ENCODE measurements at places on chromosomes 11 and 22.

DNA sequence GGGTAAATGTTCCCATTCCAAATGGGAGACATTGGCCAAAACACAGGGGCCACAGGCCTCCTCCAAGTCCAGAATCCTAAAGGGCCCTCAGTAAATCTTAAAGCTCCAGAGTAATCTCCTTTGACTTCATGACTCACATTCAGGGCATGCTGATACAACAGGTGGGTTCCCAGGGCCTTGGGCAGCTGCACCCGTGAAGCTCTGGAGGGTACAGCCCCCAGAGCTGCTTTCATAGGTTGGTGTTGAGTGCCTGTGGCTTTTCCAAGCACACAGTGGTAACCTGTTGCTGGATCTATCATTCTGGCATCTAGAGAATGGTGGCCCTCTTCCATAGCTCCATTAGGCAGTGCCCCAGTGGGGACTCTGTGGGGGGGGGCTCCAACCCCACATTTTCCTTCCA is 54.0 kb downstream of the NELL1 start:
- no peak for DNase-seq

DNA sequence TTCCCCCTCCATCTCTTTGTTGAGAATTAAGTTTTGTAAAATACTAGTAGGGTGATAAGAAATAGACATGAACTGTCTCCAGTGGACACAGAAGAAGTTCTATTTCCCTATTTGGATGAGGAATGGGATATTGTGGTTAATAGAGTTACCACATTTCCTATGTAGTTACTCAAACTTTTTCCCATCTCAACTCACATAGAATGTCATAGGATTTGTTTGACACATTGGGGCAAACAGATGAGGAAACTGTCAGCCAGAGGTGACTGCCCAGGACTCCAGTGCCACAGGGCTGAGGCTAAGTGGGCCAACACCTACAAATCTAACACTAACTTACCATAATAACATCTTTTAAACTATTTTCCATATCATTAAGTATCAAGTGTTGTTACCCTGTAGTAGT is 58.3 kb downstream of the CCDC83 start:
- DNase-seq, result no peak

DNA sequence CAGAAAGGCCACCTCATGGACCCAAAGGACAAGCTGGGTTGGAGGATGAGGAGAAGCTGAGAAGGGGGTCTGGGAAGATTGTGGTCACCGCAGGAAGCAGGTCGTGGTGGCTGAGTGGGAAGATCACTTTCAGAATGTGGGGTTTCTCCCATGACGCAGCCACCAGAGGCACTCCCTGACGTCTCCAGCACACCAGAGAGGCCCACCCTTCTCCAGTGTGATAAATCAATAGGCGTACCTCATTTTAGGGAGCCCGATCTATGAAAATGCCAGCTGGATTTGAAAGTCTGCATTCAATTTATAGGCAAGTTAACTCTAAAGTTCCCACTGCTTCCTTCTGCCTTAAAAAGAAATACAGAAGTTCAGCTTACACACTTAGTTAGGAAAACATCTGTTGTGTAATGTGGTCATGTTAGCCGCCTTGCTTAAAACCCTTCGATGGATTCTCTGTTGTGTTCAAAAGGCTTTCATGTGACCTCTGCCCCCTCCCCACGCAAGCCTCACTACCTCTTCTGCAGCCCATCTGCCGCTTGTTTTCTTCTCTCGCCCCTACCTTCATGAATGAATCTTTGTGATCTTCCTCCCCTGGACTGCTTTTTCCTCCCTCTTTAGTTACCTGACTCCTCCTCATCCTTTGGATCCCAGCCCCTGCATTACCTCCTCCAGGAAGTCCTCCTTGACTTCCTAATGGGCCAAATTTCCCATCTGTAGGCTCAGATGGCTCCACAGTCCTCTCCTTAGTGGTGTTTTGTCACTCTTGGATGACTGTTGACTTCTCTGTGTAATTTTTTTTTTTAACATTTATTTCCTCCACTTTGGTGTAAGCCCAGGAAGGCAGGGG is 10.7 kb downstream of the TSPAN18 start:
- no peak for DNase-seq

GRCh38 chr22:32533265-32534111 is 58.9 kb downstream of the FBXO7 start:
- DNase-seq, result no peak

GRCh38 chr11:57567515-57568329 is at the start of gene UBE2L6:
TSS of gene UBE2L6 (minus strand) at chr11:57567672. CDS start at chr11:57567611, 61 bp downstream.
- peak; percentile 46 for DNase-seq

- no peak for DNase-seq
Measured at GRCh38 chr11:78038697-78039313, 15.7 kb upstream of the KCTD14 start.

GRCh38 chr22:23259916-23260644 is 79.8 kb downstream of the BCR start:
- no peak for DNase-seq

GRCh38 chr11:94630221-94630620 is 63.1 kb downstream of the PIWIL4 start:
- no peak for DNase-seq

GRCh38 chr11:128693416-128693712 is 508 bp upstream of the FLI1 start:
- no peak for DNase-seq

DNA sequence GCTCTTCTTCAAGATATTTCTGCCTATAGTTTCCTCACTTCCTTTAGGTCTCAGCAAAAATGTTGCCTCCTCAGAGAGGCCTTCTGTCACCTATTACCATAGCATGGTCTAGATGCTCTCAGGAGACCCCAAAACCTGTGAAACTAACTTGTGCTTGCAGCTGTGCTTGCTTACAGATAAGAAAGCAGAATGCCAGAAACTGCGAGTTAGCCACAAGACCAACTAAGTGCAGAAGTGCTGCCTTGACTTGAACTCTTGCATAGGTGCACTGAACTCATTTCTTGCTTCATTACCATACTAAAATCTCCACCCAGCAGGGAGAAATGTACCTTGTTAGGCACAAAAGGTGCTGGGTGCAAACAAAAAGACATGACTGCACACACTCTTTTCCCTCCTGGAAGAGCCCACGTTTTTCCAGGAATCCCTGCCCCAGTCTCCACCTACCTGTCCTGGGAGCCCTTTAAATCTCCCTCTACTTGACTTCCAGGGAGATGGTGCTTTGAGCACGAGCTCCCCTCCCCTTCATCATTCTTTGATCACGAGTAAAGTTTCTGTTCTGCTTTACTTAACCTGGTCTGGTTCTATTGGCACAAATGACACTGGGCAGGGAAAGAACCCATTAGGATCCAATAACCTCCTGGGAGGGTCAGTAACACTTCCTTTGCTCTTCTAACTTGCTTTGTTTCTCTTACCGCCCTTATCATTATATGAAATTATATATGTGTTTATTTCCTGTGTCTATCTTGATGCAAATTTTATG is 137.7 kb upstream of the DDI1 start:
- DNase-seq, result no peak

Data from RKO (cell line).